NCI-H748 treated with DMSO at 0.1 percent for 48 hours (cell line): ENCODE measurements at places on chromosomes 4 and X.

DNA sequence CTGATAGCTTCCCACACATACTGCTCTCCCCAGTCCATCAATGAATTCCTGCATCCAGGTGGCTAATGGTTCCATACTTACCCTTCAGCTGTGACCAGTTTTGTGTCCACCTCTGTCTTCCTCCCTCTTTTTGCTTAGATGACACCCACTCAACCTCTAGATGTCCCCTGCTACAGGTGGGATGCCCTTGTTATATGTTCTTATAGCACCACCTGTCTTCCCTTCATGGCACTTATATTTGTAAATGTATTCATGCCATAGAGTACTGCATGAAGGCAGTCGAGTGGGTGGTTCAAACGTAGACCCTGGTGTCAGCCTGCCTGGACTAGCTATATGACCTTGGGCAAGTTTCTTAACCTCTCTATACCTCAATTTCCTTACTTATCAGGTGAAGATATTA is 6.5 kb upstream of the USP46 start:
- DNase-seq = peak; percentile 23

- no peak for DNase-seq
Measured at GRCh38 chr4:73538162-73538561, 56.6 kb downstream of the AFM start.

DNA sequence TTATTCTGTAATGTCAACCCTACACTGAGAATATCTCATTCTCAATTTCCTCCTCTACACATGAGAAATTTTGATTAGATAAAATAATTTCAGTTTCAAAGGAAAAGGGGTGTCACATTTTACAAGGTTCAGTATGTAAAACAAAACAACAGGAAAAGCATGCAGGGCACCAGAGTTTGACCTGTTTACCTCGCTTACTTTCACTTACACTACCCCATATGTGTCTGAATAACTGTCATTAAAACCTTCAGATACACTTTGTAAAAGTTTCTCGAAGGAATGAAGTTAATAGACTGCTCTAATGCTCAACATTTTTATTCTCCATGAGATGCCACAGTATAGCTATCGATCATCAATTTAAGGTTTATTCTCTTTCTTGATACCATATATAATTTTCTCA is 12.3 kb upstream of the PCDH10 start:
- DNase-seq = no peak

DNA sequence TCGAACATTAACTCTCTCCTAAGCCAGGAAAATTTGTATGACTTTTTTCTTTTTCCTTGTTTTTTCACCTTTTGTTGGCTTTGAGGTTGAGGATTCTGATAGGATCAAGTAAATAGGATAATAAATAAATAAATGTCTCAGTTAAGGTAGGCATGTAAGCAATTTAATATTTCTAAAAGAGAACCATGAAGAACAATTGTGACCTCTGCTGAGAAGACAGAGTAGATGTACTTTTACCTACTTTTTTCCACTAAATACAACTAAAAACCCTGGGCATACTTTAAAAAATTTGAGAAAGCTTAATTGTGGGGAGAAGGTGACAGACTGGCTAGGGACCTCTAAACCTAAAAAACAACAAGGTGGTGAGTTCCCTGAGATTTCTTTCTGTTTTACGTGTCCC is 31.6 kb upstream of the CLNK start:
- DNase-seq = no peak

DNA sequence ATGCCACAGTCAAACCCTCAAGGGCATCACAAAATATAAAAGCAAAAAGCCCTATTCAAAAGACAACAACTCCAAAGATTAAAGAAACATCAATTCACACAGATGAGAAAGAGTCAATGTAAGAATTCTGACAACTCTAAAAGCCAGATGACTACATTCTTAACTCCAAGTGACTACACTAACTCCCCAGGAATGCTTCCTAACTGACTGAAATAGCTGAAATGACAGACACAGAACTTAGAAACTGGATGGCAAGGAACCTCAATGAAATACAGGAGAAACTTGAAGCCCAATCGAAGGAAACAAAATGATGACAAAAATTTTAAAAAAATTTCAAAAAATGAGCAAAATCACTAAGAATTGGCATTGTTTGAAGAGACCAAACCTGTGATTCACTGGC is 1047.6 kb upstream of the PCDH10 start:
- DNase-seq = no peak

- DNase-seq = no peak
Measured at GRCh38 chrX:151825925-151826485, 86.7 kb upstream of the MAGEA4 start.

- no peak for DNase-seq
Measured at GRCh38 chr4:8164687-8165086, 6.1 kb upstream of the ABLIM2 start.

DNA sequence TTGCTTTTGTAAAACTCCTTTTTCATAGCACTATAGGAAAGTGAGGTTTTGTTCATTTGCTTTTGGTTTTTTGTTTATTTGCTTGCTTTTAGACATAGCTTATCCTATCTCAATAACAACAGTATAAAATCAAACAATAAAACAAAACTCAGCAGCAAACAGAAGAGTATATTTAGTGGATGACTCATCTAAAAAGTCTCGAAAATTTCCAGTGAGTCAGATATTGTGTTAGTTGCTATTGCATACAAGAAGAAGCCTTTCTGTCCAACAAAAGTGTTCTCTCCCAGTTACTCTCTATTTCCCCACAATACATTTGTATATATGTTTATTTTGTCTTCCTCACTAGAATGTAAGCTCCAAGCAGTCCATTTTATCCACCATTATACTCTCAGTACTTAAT is 36.0 kb upstream of the NPNT start:
- DNase-seq = no peak

- DNase-seq = no peak
Measured at GRCh38 chrX:124103966-124104365, 142.5 kb downstream of the STAG2 start.

GRCh38 chr4:74055096-74055495 is 16.6 kb upstream of the CXCL3 start:
- DNase-seq = no peak

GRCh38 chrX:106932492-106932923 is 12.3 kb downstream of the CLDN2 start:
- no peak for DNase-seq

- DNase-seq = no peak
Measured at GRCh38 chr4:187826725-187827124, 168.8 kb upstream of the ZFP42 start.

- DNase-seq = no peak
Measured at GRCh38 chrX:46643636-46644035, 70.1 kb downstream of the CHST7 start.

DNA sequence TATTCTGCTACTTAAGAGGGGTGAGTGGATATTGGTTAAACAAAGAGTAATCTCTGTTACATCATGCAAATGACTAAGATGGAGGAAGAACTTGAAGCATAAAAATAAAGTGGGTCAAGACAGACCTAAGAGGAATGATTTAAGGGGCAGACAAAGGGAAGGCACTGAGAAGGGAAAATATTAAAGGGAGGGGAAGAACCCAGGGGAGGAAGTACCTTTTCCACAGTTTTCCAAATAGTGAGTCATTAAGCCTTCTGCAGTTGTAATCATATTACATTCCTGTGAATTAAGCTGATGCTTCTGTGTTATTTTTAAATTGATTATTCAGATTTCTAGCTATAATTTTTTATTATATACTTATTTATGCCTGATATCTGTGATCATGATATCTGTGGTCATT is 253.3 kb downstream of the CENPC start:
- no peak for DNase-seq

- DNase-seq = peak; percentile 89
Measured at GRCh38 chrX:150848914-150849365, 49.5 kb downstream of the CD99L2 start.

- DNase-seq = no peak
Measured at GRCh38 chr4:1207603-1208265, 35.4 kb upstream of the SPON2 start.

DNA sequence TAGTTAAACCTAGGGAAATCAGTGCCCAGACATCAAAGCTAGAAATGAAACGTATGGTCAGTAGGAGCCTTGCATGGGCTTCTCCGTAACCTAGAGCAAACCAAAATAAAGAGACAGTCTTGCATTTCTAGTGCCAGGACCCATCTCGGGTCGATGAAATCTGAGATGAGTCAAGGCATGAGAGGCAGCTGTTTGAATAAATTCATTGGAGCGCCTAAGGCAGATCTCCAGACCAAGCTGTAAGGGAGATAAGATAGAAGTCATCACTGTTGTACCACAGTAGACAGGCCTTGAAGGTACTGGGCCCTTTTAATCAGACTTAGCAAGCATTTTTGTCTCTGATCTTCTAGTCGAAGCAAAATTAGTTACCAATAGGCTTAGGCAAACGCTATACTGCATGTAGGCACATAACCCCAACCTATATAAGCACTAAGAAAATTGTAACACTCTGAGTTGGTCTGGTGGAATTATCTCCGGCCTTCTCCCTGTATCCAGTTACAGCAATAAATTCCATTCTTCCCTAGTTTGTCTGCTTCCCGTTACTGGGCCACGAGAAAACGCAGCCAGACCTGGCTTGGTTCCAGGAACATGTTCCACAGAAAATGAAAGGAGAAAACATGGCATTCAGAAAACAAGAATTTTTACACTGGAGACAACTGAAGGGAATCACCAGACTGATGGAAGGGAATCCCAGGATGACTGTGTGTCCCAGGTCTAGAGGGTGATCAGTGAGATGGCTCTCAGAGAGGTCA is 21.1 kb upstream of the PAPSS1 start:
- DNase-seq = no peak

DNA sequence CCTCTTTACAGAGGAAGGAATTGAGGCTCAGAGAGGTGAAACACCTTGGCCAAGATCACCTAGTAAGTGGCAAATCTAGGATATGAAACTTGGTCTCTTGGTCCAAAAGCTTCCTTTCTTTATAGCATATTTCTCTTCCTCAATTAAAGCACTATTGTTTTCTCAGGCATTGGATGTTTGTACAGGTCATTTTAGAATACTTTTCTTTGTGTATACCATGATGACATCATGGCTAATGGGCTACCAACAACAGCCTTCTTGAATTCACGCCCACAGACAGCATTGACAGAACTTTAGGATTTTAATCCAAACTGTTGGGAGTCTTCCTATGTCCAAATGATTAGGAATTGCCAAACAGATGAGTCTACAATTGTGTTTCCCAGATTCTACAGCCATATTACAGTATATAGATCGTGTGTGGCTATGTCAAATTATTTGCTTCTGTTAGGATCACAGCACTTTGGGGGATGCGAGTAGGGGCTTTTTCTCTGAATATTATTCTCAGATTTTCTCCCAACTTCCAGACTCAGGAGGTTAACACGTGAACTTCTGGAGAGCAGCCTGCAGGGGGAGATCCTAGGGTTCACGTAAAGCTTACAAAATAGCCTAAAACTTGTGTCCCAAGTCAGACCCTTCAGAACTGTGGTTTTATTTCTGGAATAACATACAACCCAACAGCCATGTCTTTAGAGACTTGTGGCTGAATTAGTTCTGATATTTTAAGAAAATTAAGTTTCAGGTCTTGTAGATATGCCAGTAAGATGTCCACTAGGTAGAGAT is 191.8 kb downstream of the SHROOM3 start:
- DNase-seq = no peak

GRCh38 chr4:40874331-40874730 is 124.6 kb downstream of the NSUN7 start:
- no peak for DNase-seq

- DNase-seq = no peak
Measured at GRCh38 chr4:86506591-86506990, 87.5 kb upstream of the PTPN13 start.

DNA sequence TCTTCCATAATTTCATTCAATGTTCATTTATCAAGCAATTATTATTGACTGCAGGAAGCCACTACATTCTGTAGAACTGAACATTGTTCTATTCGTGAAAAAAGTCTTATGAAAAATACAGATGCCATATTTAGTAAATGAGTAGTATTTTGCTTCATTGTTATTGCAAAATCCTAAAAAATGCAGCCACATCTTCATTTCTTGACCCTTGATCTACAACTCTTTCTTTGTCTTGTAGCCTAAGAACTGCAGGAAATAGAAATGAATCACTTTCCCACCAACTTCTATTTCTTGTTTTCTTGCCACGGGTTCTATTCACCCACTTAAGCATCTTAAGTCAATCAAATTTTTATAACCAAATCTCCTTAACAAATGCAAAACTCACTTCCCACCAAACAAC is 63.3 kb downstream of the KCNIP4 start:
- no peak for DNase-seq

DNA sequence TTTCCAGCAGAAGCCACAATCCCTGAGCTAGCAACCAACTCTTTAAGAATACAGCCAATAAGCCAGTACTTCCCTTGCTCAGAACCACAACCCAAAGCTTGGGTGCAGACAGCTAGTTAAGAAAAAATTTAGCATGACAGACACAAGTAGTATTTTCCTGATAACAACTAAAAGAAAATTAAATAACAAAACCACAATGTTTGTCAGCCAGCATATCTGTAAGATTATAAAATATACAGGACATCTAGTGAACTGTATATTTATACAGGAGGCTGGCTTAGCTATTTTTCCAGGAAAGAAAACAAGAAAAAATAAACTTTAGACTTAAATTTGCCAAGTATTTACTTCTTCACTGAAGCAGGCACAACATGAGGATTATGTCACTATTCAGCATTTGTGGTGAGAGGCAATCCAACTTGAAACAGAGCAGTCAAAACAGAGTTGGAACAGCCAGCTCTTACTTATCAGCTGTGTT is 6.6 kb downstream of the PF4V1 start:
- no peak for DNase-seq

DNA sequence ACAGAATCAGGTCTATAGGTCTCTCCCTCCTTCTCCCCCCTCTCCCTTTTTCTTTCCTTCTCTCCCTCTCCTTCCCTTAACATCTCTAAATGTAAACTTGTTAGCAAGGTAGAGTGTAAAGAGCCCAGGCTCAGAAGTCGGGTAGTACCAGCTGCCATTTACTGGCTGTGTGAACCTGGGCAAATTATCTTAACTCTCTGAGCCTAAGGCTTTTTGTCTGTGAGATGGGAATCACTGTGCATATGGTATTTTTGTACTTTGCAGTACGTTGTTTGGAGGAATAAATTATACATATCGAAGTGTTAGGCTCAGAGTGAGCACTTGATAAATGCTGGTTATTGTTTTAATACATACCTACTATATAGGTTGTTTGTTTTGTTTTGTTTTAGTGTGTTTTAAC is 154.0 kb downstream of the RBMX2 start:
- DNase-seq = no peak

DNA sequence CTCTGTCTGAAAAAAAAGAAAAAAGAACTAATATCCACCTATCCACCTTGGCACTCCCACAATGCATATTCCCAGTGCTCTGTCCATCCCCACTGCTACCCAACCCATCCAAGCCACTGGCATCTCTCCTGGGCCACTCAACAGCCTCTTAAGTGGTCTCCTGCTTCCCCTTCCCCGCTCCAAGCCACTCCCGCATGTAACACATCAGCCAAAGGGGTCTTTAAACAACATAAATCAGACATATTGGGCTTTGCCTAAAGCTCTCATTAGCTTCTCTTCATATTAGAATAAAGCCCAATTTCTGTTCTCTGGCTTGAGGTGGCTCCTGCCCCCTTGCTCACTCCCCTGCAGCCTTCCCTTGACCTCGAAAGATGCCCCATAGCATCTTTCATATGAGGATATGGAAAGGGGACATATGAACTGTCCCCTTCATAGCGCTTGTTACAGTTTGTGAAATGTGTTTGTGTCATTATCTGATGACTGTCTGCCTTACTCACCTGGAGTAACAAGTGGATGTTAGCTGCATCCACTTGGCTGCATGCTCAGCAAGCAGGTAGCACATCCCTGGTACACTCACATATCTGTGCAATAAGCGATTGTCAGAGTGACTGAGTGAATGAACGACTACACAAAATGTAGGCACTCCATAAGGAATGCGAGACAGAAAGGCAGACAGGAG is 3.1 kb downstream of the BLOC1S4 start:
- DNase-seq = no peak
